ENCODE measurements at places on chromosomes 11 and 22. TPM values are rescaled to one million over a fixed set of nuclear protein-coding genes. Genes with fewer than 3 reads are reported as not detected.

DNA sequence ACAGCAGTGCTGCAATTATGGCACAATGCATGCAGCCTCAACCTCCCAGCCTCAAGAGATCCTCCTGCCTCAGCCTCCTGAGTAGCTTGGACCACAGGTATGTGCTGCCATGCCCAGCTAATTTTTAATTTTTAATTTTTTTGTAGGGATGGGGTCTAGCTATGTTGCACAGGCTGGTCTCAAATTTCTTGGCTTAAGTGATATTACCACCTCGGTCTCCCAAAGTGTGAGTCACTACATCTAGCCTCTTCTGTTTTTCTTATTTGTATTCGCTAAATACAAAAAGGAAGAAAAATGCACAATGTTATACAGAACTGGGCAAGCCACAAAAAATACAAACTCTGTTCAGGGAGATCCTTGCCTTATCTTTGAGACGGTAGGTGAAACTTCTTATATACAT lies 62.1 kb downstream of the DDI1 start:
- no peak for DNase-seq

GRCh38 chr11:9263840-9264315 lies 1.3 kb downstream of the DENND5A start:
- peak; percentile 74 for DNase-seq

DNA sequence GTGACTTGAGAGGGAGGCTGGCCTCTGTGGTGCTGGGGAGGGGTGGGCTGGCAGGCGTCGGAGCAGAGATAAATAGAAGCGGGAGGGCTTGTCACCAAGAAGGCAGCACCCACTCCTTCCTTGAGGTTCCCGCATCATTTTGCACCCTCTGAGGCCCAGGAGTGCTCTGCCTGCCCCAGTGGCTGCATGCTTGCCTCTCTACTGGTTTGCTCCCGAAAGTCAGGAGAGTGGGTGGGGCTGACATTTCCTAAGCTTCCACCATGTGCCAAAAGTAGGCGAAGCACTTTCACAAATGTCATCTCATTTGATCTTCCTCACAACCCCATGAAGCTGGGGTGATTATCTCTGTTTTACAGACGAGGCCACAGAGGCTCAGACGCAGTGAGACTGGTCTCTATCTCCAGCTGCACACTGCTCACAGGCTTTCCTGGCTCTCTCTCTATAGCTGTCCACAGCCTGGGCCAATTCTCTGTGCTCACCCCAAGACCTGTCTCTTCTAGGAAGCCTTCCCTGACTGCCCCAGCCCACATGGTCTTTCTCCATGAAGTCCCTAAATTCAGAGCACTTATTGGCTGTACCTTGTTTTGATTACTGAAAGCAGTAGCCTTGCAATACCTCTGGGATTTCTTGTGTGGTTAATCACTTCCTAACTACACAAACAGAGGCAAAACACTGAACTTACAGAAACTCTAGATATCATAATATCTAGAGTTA lies 2.6 kb upstream of the UCP3 start:
- DNase-seq = peak; percentile 84

DNA sequence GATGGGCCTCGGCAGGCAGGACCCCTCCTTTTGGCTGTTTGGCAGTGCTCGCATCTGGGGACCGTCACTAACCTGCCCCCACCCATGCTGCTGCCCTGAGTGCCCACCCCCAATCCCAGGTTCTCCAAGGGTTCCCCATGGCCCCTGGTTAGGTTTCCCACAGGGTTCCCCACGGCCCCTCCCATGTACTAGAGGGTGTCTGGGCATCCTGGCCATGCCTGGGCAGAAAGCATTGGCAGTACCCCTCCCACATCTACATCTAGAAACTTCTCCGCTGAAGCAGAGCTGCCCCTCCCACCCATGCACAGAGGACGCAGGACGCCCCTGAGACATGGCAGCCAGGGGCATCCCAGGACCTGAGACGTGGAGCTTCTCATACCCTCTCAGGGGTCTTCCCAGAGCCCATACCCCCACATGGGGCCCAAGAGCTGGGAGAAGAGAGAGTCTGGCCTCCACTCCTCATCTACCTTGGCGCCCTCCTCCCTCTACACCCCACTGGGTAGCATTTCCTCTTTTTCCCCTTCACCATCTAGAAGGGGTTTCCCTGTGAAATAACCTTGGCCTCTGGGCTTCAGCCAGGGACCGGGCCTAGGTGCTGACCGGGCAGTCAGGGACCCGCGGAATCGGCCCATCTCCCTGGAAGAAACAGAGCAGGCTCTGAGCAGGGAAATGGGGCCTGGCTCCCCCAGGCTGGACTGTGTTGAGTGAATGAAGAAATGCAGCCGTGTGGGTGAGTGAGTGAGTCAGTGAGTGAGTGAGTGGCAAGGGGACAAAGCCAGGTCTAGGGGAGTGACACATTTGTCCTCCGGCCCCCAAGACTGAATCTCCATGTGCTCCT lies 987.3 kb downstream of the BRD1 start:
- no peak for DNase-seq

GLYAT gene
- total RNA-seq = not detected

- no peak for DNase-seq
These were observed 123.4 kb downstream of the CTTN start for GRCh38 chr11:70521475-70522308.

SLC7A4 gene
- total RNA-seq = not detected
